Suppressor macrophage (primary cell): ENCODE measurements at places on chromosomes 7 and 10.

DNA sequence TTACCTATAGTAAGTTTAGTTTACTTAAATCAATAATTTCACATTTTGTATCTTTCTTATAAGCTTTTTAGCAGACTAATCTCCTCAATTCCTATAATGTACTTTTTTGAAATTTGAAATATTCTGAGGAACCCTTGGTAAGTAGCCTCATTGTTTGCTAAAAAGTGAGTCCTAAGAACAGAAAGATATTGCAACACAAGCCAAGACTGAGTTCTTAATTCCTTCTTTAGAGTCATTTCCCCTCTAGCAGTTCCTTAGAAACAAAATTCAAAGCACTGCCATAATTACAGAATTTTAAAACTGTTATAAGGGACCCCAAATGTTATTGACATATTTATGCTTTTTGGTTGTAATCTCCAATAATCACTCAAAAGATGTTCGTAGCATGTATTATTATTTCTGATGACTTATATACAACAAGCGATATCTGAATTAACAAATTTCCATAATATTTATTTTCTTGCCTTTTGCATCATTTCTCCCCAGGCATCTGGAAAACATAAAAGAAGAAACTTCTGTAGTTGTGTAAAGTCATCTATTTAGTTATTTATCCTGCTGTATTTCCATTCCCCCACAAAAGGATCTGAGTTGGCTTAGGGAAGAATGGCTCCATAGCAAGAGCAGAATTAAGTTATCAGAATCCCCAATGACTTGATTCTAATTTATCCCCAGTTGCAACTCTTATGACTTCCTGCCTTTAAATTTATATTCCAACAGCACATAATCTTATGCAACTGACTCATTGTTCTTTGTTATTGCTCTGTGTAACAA, 67.8 kb downstream of the TMEM26 start:
- peak; percentile 80 for DNase-seq

- DNase-seq = peak; percentile 27
Measured at GRCh38 chr10:44864051-44864450, 47.1 kb upstream of the TMEM72 start.

DNA sequence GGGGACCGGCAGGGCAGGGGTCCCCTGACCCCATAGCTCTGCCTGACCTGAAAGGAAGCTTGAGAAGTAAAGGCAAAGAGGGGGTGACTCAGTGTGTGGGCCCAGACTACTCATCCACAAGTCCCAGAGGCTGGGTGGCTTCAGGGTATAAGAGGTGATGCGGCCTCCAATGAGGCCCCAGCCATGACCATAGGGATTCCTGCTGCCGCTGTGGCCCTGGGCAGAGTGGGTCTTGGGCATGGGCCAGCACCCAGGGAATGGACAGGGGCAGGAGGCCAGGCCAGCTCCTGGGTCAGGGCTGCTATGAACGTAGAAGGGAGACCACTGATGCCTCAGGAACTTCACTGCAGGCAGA, 64.4 kb upstream of the EBF3 start:
- DNase-seq = no peak

- DNase-seq = no peak
Measured at GRCh38 chr7:12540850-12541249, 29.7 kb upstream of the SCIN start.

- DNase-seq = peak; percentile 82
Measured at GRCh38 chr7:65978891-65979582, 3.0 kb downstream of the GUSB start.

DNA sequence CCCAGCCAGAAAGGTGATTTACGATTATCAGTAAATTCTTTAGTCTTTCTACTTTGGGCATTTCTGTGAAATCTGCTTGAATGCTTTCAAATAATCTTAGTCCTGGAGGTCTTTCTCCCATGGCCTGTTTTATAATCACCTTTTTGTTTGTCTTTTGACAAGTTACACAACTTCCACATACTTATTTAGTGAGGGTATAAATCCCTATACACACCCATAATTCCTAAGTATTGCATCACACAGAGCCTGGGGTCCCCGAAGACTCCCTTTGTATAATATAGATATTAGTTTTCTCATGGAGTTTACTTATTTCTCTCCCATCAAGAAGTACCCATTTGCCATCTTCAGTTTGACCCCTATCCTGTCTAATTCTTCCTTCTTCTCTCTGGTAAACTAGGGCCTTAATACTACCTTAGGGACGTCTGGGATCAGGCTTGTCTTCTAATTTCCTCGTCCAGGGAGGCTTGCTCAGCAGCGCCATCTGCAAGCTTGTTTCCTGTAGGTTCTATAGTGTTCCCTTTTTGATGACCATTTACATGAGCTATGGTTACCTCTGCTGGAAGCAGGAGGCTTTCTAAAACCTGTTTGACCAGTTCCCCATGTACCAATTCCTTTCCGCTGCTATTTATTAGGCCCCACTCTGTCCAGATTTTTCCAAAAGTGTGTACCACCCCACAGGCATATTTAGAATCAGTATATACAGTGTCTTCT, 8.1 kb downstream of the DNAH11 start:
- DNase-seq = no peak

DNA sequence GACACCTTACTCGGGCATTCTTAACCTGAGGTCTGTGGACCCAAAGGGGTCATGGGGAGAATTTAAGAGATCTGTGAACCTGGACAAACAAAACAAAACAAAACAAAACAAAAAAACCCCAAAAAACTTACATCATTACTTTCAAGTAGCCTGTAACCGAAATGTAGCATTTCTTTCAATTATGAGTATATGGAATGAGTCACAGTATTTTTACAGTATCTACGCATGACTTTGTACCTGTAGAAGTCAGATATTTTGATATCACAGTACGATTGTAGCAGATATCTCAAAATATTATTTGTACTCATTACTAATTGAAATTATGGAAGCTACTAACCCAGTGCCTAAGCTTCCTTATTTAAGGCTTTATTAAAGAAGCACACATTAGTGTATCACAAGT, 210.2 kb downstream of the JAZF1 start:
- DNase-seq = no peak

DNA sequence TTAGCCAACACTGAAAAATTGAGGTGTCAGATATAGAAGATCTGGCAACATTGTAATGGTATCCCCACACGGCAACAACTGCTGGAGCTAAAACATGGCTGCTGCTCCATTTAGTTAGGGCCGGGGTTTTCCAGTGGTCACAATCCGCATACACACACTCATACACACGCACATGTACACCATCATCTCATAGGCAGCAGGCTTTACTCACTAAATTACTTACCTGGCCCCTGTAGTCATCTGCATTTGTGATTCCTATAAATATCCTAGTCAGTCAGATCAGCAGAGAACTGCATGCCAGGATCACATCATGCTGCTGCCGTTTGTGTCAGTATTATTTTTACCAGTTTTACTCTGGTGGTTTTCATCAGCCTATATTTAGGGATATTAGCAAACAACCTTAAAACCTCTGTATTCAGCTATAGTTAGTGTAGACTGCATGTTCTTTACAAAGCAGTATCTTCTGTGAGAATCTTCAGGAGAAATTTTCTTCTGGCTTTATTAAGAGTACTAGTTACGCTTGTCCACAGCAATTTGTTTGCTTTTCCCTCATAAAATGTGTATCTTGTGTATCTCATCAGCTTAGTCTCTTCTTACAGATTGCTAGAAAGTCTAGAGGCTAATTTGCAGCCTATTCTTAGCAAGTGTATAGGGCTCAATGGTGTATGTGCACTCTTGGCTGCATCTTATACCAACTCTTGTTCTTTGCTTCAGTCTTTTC, 38.3 kb upstream of the PTPN12 start:
- no peak for DNase-seq

GRCh38 chr7:157628456-157628855, 291.7 kb downstream of the DNAJB6 start:
- no peak for DNase-seq

GRCh38 chr10:11191190-11191589, 173.5 kb downstream of the CELF2 start:
- DNase-seq = no peak

DNA sequence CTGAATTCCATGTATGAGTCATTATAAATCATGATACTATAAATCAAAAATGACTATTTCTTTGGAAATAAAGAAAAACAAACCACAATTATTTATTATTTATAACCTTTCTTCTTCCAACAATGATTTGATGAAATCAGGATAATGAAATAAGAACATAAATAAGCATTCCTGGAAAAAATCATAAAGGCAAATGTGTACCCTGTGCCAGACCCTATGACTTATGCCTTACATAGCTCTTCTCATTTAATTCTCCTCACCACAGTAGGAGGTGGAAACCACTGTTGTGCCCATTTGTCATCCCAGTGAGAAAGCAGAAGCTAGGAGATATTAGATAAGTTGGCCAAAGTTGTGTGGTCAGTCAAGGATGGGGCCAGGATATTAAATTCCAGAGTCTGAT, 255.1 kb downstream of the DOCK4 start:
- DNase-seq = no peak

DNA sequence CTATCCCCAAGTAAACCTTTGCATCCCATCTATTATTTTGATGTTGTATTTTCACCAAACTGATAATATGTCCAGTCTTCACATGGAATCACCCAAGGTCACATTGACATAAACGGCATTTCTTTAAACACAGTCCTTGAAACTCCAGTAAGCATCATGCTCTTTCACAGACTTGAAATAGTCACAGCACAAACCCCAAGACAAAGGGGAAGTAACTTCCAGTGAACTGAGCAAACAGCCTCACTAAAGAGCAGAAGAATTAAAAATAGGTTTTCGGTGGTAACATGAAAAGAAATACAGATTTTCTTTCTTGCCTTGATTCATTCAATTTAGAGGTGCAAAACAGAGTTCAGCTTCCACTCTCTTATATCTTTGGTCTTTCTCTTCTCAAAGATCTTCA, 253.7 kb downstream of the SFMBT2 start:
- DNase-seq = peak; percentile 39

DNA sequence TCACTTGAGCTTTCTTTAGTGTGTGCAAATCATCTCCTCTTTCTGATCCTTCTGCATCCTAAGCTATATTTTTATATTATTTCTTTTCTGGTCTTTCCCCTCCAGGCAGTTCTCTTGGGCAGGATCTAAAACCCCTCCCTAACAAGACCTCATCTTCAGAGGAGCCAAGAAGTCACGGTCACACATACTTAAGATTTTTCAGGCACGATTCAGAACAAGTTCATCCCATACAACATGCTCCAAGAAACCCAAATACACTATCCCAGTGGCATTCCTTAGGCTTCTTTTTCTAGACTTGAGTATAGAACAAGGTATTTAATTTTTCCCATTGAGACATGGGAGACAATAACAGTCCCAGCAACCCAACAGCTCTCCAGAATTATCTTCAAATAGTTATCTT, 1251.5 kb downstream of the DNAJB9 start:
- DNase-seq = no peak

GRCh38 chr10:3110782-3111620, 43.7 kb downstream of the PFKP start:
- DNase-seq = no peak

DNA sequence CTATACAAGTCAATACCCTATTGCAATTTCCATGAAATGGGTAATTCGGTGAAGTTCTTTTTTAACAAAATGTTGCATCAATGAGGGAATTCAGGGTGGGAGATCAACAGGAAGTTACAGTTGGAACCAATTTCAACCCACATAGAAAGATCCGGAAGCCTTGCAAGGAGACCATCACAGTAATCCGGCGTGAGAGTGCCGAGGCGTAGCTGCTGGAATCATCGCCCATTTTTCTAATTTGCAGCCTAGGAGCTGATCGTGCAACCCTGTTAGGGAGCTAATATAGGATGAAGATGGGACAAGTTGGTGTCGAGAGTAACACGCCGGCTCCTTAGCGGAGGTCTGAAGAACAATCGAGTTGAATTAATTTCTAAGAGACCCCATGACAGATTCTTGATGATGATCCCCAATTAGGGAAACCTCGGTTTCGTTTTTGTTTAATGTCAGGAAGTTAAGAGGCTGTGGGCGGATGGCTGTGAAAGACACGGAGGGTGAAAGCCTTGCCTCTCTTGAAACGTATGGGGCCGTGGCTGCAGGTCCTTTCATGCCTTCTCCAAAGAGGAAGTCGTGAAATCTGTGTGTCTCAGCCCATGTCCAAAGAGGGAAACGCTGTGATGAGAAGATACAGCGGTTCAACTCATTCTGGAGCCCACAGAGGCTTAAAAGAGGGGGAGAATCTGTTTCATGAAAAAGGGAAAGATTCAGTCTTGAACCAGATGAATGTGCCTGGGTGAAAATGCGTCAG, 51.2 kb upstream of the CARD11 start:
- DNase-seq = peak; percentile 92

- no peak for DNase-seq
Measured at GRCh38 chr10:9834434-9834833, 1183.2 kb upstream of the CELF2 start.

DNA sequence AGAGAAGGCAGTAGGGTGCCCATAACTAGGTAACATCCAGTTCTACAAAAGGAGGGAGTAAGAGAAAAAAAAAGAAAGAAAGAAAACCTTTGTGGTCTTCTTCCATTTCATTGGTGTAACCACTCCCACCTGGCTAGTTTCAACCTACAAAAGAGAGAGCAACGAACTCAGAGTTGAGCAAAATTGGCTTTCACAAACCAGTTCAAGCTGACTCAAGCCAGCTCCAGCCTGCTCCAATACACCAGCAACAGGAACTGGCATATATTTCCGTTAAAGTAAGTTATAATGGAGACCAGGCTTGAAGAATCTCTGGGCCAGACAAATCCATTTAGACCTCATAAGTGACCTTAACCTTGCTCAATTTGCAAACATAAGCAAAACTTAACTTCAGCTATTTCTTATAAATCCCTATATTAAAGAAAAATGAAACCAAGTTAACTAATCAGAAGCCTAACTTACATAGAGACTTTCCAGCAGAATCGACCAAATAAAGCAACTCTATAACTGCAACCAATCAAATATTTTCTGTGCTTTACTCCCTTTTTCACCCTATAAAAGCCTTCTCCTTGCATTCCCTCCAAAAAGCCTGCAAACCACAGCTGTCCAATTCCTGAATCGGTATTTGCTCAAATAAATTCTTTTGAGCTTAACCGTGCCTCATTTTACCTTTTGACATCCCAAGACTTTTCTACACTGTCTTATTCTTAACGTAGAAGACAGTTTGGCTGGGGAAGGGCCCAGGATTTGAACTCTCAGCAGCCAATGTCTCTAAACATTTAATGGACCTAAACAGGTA, 10.1 kb downstream of the ANKRD22 start:
- DNase-seq = no peak

DNA sequence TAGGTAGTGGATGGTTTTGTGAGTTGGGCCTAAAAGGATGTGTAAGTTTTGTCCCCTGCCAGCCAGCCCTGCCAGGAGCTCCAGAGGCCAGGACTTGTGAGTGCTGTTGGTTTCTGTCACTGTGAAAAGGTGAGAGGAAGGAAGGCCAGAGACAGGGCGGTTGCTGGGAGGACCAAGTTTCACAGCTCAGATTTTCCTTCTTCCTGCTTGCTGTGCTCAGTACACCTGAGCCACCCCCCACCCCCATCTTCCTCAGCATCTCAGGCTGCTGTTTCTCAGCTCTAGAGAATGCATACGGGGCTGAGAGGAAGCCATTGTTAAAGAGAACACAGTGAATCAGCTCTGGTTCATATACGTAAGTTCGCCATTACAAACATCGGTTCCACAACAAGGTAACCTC, 139.9 kb downstream of the BUB3 start:
- DNase-seq = no peak
